ENCODE measurements at places on chromosomes 13 and 19.

GRCh38 chr13:113474179-113474578 lies 16.3 kb downstream of the DCUN1D2 start:
- DNase-seq = no peak

DNA sequence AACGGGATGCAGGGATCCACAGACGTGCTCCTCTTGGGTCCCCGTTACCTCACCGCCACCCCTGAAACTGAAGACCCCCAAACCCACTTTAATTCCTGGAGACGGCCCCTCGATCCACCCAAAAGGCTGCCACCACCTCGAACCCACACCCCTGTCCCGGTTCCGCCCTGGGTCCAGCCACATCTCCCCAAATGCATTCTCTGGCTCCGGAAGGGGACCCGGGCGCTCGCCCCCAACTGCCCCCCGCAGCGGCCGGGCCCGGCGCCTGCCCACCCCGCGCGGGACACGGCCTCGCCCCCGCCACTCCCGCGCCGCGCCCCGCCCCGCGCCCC lies 219 bp upstream of the FSTL3 start:
- DNase-seq = no peak

- no peak for DNase-seq
Observed at GRCh38 chr13:97212601-97213040, 9.5 kb upstream of the MBNL2 start.

DNA sequence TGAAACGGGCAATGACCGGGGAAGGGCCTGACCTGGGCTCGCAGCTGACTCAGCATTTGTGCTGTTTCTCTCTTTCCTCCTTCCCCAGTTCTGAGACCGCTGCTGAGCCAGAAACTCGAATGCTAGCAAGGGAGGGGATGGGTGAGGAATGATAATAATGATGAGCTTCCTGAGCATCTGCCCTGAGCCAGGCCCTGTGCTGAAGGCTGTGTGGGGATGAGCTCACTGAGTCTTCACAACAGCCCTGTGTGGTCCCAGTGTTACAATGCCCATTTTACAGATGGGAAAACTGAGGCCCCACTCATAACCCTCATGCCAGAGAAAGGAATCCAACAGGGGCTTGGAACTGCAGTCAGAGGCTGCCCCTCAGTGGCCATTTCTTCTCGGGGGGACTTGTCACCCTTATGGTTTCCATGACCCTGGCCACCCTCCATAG lies 8.1 kb downstream of the SULT2B1 start:
- DNase-seq = no peak

DNA sequence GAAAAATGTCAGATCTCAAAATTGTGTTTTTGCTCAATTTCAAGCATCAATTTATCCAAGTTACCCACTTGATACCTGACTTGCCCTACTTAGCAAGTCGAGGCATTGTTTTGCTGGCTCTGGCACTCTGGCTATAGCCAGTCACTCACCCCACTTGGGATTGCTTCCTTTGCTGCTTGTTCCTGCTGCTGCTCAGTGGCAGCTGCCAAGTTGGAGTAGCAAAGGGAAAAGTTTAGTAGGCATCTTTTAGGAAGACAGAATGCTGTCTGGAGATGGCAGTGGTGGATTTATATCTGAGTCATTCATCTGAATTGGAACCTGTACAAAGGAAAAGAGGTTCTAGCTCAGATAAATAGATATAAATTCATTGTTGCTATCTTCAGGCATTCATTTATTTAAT lies 41.2 kb downstream of the PCCA start:
- no peak for DNase-seq

DNA sequence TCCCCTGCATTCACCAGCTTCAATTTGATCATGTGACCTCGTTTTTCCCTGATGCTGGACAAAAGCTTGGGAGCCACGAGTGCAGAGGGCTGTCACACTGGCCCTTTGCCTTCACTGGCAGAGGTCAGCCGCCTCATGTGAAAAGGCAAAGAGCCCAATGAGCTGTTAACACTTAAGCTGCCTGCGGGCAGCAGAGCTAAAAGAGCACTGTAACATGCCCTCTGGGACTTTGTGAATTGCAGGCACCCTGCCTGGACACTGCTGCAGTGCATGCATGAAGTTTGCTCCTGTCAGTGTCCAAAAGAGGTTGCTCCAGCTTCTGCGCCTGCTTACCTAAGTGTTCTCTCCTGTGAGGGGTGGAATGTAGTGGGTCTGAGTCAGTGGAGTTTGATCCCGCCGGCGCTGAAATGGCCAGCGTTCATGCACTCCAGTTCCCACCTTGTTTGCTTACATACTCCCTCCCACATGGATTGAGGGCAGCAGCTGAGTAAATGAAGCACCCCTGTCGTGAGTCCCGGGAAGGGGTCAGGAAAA lies 193.7 kb downstream of the RFC3 start:
- DNase-seq = no peak

DNA sequence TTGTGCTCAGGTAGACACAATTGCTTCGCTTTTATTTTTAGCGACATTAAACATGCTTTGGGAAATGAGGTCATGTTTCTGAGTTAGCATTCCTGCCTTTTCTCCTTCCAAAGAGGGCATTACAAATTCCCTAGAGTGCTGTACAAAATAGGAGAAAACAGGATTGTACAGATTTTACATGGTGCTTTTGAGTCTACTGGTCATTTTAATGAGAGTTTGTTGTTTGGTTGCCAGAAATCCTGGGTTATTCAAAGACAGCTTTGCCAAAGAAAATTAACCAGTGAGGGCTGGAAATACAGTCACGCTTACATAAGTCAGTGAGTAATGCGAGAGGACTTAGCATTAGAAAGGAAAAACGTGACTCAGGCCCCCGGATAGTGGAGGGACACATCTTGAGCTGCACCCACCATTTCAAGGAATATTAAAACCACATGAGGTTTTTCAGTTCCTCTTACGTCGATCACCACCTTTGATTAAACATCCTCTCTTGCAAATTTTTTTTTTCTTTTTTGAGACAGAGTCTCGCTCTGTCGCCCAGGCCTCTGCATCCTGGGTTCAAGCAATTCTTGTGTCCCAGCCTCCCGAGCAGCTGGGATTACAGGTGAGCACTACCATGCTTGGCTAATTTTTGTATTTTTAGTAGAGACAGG lies 55.4 kb downstream of the SACS start:
- no peak for DNase-seq

DNA sequence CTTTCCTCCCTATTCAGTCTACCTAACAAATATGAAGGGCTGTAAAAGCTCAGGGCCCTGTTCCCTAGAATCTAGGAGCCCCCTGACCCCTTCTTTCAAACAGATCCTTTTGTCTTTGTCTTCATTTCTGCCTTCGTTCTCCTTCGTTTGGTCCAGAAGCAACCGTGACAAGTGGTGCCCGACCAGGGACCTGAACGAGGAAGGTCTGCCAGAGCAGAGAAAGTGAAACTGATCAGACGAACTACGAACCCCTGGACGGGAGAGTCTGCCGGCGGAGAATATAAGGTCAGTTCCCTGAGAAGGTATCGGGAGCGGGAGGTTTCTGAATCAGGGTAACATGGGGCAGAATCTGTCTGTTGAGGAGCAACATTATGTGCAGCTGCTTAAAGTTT lies 751 bp downstream of the ERVK3-1 start:
- DNase-seq = no peak

- DNase-seq = no peak
Observed at GRCh38 chr19:58054901-58055874, 3.9 kb upstream of the ZNF135 start.

DNA sequence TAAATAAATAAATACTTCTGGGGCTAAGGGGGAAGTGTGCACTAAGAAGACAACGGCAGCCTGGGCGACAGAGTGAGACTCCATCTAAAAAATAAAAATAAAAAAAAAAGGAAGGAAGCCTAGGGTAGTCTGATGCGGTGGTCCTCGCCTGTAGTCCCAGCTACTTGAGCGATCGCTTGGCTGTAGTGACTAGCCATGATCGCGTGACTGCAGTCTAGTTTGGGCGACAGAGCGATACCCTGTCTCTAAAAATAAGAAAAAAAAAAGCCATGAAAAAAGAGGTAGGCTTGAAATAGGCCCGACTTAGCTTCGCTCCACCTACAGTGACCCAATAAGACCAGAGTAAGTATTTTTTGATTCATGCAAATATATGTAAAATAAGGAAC lies 661 bp upstream of the BABAM1 start:
- no peak for DNase-seq

DNA sequence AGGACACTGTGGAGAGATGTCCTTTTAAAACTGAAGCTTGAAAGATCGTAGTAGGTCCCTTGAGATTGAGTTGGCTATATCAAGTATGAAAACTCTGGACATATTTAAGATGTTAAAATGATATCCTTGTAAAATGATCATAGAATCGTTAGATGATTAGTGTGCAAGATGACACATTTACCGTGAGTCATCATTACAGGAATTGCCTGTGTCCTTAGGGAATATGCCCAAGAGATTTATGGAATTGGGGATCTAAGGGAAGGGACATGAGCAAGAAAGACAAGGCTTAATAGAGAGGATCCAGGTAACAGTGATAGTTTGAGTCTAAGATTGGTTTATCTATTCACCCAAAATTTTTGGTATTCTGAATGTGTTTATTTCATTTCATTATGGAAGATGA lies 233.7 kb downstream of the GPC5 start:
- DNase-seq = no peak

DNA sequence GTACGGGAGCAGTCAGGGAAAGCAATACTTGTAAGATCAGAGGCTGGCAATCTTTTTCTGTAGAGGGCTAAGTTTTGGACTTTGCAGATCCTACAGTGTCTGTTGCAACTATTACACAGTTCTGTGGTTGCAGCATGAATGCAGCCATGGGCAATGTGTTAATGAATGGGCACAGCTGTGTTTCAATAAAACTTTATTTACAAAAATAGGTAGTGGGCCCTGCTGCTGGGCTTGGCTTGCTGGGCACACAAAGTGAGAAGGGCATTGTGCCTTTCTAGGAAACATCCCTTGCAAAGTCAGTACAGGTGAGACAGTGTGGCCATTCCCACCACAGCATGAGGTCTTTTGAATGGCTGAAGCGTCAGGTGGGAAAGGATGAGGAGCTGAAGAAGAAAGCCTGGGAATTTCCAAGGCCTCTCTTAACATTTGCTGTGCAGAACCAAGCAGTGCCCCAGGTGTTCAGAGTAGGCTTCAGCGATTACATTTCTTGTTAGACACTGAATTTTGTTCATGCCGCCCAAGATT lies 9.1 kb downstream of the KL start:
- no peak for DNase-seq

DNA sequence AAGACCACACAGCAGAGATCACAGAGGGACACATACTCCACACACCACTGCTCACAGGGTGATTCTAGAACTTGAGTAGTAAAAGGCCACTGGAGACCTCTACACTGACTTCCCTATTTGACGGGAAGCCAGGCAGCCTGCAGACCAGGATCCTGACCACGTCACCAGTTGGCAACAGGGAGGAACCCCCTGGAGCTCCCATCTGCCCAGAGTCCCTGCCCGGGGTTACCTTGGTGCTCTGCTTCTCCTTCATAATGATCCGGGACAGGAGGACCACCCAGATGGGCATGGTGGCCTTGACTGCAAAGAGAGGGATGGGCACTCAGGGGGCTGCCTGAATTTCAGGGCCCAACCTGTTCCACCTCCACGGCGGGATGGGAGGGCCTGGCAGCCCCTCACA lies 932 bp downstream of the SLC35E1 start:
- no peak for DNase-seq

DNA sequence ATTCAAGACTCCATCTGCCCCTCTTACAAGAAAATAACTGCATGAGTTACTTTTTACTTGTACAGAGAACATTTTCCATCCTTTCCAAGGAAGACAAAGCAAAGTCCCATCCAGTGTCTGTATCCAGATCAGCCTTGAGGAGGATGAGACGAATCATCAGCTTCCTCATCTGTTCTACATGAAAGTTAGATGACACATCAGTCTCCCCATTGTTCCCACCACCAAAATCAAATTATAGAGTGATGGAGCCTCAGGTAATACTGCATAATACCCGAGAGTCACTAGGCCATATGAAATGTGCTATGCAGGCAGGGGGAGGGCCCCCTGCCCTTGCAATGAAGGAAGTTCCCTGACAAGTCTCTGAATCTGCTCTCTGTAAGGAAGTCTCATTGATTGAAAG lies 1244.6 kb upstream of the SLC10A2 start:
- no peak for DNase-seq
